ENCODE measurements at places on chromosomes 5 and 9.

- no peak for DNase-seq
Measured at GRCh38 chr9:8850914-8851313, 1051.3 kb upstream of the DMAC1 start.

DNA sequence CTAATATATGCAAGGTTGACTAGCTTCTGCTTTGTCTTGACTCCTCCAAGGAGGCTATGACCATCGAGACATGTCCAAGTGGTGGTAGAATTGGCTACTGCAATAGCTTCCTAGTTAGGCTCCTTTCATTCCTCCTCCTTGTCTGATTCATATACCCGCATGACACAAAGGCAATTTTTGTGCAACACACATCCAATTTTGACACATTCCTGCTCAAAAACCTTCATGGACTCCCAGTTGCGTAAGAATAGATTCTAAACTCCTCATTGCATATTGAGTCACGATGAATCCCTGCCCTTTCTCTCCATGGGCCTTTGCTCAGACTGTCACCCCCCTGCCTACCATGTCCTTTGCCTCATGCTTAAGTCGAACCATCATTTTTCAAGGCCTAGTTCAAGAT, 344.5 kb downstream of the ACTL7B start:
- DNase-seq = no peak

DNA sequence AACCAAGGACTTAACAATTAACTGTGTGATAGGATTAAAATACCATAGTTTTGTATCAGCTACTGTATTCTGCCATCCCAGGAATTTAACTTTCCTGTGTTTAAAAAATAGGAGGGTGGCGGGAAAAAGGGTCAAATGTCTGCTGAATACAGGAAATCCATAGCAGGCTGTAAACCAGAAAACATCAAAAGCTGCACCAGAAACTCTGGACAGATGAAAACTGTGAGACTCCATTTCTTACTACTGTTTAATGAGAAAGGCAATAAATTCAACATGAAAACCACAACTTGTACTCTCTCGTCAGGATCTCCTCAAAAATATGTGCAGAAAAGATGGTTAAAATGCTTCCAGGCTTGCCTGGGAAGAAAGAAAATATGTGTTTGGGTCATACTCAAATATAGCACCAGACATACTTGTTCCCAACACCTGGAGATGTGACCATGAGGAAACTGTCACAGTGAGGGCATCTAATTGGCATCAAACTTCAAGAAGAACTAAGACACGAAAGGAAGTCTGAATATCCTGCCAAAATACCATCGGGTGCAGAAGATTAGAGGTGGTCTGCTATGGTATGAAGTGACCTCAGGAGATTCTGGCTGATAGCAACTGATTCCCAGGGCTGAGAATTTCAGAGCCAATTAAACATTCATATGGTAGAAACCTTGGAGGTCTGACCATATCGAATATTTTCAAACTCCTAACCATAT, 164.7 kb upstream of the TARS1 start:
- no peak for DNase-seq

GRCh38 chr5:88144219-88145001, 124.2 kb downstream of the TMEM161B start:
- no peak for DNase-seq

GRCh38 chr9:137141050-137141810, 2.3 kb downstream of the GRIN1 start:
- DNase-seq = no peak

All from left ventricle myocardium inferior (tissue), 1 donor.